ENCODE measurements at places on chromosomes 5 and 9.

DNA sequence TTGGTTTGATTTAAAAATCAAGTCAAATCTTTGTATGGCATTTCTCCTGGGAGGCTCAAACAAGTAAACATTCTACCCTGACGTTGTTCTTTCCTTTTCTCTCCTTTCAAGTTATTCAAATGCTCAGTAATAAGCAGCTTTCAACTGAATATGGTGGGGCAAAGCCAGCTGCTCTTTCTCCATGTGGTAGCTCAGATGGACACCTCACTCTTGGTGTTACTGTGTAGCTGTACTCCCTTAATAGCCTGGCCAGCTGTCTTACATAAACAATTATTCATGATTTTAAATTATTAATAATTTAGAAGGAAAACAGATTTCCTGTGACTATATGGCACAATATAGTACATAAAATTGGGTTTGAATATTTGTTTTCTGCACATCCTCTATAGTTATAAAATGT lies 165.2 kb downstream of the PDE4D start:
- no peak for DNase-seq

DNA sequence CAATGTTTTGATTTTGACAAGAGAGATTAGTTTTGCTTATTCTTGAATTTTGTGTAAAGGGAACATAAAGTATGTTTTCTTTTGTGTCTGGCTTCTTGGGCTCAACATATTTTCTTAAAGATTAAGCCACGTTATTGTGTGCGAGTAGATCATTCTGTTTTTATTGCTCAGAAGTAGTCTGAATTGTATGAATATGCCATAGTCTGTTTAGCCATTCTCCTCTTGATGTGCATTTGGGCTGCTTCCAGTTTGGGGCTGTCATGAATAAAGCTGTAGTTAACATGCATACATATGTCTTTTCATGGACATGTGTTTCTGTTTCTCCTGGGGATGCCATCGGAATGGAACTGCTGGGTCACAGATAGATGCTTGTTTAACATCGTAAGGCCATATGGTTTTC lies 198.9 kb downstream of the FANCC start:
- no peak for DNase-seq

- DNase-seq: no peak
Observed at GRCh38 chr5:83562071-83562606, 90.6 kb downstream of the VCAN start.

DNA sequence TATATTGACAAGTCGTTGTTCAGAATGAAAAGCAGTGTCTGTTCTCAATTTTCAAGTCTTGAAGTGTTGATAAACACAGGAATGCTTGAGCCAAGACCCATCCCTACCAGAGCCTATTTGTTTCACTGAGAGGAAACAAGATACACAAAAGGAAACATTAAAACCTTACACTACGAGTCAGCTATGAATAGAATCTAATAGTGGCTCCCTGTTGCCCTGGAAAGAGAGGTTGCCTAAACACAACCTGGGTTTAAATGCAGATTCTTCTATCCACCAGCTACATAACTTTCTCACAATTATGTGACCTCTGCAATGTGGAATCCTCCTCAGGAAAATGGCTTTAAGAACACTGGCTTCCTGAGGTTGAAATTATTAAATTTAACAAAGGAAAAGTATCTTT lies 29.1 kb upstream of the BNC2 start:
- no peak for DNase-seq

DNA sequence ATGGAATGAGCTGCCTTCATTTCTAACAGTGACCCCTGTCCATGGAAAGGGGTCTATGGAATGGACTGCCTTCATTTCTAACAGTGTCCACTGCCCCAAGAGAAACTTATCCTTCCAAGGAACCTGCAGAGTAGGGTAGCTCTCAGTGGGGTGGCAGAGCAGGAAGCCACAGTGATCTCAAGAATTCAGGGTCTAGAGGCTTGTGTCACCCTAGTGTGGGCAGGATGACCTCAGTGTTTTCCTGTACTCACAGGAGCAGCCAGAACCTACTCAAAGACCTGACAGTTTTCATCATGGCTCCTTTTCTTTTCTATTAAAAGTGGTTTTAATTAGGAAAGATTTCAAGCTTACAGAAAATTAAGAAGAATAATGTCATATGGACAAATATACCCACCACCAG lies 27.5 kb downstream of the SEC61B start:
- DNase-seq: no peak

DNA sequence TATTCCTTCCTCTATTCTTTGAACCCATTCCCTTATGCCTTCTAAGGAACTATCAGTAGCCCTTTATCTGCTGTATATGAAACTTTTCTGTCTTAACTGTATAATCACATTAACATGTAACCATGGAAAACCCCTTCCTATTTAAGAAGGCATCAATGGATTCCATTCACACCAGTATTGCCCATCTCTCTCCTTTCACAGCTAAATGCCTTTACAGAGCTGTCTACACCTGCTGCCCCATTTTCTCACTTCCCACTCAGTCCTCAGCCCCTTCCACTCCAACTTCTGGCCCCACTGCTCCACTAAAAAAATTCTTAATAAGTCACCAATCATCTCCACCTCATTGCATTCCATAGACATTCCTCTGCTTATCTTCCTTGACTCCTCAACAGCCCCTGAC lies 50.8 kb downstream of the SEC61B start:
- DNase-seq: no peak

DNA sequence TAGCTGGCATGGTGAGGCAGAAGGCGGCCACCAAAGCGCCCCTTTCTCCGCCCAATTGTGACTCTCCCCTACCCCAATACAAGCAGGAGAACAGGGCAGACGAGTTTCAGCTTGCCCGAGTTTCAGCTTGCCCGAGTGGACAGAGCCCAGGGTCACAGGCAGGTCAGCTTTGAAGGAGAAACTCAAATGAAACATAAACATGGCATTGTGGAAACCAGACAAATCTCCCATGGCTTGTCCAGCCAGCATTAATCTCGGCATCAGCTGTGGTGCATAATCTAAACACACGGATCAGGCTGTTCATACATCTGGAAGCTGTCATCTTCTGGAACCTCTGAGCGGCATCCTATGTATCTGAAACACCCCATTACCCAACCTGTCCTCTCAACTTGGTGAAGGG lies 16.9 kb downstream of the PTCH1 start:
- no peak for DNase-seq

DNA sequence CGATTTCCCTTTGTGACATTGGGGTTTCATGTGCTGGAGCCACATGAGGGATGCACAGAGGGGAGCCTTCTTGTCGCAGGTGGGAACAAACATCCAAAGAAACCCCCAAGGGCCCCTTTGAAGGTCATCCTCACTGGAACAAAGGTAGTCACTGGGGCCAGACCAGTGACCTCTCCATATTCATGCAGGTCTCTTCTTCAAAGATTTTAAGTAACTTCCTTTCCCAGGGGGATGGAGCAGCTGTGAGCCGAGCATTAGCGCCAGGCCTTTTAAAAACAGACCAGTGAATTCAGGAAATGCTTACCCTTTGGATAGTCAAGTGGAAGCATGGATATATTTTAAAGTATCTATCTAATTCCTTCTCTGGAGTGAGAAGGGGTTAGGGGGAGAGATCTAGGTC lies 33.0 kb downstream of the DAPK1 start:
- no peak for DNase-seq

- no peak for DNase-seq
Observed at GRCh38 chr9:105248691-105249090, 4.2 kb downstream of the SLC44A1 start.

DNA sequence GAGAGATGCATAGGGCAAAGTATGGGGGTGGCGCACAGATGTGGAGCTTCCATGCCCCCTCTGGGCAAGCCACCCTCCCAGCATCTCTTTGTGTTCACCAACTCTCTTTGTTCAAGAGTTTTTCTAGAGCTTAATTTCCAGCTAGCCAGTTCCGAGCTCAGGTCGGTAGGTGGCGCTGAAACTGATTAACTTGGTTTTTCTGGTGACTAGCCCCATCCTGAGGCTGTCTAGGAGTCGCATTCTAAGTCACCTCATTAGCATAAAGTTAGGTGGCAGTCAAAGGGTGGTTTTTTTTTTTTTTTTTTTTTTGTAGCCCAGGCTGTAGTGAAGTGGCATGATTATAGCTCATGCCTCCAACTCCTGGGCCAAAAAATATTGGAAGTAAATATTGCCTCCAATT lies 476.4 kb downstream of the KDM4C start:
- no peak for DNase-seq
